ENCODE measurements at places on chromosomes 5 and 9.

DNA sequence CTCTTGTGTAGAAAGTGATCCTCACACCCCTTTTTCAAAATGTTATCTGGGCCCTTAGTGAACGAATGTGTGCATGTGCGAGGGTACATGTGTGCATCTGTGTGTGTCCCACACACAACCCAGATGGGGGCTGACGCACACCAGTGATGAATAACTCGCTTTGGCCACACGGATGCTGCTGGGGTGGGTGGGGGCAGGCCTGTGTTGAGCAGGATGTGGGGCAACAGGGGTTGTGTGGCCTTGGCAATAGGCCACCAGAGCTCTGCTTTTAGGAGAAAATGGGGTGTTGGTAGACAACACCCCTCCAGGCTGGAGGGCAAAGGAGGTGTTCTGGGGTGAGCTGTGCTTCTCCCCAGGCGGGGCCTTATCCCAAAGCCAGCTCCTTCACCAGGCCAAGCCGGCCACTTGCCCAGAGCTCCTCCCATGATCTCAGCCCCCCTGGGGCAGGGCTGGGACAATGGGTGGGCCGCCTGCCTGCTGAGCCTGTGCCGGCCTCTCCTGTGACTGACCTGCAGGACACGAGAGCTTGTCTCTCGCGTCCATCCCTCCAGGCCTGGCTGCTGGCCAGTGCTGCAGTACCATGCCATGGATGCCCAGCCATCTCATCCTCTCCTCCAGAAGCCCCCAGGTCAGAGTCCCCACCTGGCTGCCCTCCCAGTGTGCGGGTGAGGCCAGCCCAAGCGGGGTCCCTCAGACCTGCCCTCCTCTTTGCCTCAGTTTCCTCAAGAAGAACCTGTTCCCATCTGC, 1.7 kb downstream of the DBN1 start:
- DNase-seq = no peak

DNA sequence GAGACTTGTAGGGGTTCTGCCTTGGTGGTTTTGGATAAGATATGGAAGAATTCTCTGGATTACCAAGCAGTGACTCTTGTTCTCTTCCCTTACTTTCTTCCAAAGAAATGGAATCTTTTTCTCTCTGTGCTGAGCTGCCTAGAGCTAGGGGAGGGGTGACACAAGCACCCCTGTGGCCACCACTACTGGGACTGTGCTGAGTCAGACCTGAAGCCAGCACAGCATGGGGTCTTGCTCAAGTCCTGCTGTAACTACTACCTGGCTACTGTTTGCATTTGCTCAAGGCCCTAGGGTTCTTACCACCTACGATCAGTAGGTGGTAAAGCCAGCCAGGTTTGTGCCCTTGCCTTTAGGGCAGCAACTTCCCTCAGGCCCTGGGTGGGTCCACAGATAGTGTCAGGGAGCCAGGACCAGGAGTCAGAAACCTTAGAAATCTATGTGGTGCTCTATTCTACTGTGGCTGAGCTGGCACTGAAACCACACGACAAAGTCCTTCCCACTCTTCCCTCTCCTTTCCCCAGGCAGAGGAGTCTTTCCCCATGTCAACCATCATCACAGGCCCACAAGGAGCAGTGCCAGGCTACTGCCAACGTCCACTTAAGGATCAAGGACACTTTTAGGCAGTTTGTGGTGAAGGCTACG, 53.8 kb downstream of the SREK1 start:
- DNase-seq = no peak

DNA sequence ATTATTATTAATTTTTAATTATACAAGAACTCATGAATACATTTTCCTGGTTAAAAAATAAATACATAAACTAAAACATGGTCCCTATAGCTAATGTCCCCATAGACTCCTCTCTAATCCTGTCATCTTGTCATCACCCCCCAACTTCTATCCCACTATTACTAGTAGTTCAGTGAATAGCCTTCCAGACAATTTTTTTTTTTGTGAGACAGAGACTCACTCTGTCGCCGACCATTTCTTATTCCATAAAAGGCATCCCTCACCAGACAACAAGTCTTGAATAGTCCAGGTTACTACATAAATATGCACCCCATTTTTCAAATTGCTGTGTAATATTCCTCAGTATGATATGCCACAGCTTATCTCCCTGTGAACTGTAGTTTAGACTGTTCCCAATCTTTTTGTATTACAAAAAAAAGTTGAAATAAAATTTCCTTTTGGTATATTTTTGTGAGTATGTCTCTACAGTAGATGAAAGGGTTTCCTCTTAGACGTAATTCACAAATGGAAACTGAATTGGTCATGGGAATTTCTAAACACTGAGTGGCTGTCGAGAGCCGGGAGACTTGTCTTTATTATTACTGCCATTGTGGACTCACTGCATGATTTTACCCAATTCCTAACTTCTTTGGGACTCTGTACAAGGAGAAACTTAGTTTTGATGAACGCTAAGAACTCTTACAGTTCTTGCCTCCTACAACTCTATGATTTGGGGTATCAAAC, 6.4 kb upstream of the ABLIM3 start:
- no peak for DNase-seq

GRCh38 chr9:127990554-127990953, 9.8 kb upstream of the EEIG1 start:
- DNase-seq = no peak

DNA sequence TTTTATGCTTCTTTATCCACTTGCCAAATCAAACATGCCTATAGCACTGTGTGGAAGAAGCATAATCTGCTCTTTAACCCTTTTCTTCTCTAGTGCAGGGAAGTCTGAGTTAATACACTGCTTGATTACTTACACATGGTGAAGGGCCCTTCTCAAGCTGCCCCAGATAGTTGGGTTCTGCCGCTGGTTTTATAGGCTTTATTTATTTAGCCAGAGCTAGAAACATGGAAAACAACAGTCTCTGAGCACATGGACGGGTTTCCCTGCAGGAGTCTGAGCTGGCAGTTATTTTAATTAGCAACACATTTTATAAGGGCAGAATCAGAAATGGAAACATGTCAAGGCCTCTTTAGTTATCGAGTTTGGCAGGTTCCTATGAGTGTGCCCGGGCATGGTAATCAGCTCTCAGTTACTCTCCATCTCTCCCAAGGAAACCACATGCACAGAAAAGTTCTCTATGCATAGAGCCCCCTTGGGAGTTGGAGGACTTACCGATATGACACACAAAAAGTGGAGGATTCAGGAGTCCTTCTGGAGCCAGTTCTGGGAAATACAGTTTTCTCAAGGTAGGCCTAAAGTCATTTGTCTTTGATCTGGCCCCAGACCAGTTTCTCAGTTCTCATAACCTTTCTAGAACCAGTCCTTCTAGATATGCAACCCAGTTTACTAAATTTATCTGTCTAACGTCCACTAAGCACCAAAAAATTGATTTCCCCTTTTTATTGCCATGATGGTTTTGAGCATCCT, 564.8 kb downstream of the ACTL7B start:
- DNase-seq = no peak

DNA sequence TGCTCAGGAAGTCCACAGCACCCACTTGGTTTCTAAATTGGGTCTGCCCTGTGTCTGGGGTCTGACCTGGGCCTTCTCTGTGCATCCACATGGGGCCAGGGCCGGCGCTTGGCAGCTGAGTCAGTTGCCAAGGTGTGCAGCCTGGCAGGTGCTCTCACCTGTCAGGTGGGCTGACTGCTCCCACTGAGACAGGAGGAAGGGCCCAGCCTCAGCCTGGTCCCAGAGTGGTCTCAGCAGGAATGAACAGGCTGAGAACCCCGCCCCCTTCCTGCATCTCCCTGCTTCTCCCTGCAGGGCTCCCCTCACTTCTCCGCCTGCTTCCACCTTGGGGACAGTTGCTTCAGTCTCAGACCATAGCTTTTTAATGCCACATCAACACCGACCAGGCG, 60.5 kb downstream of the BARX1 start:
- no peak for DNase-seq

GRCh38 chr5:93756372-93756771, 15.0 kb upstream of the POU5F2 start:
- DNase-seq = no peak

DNA sequence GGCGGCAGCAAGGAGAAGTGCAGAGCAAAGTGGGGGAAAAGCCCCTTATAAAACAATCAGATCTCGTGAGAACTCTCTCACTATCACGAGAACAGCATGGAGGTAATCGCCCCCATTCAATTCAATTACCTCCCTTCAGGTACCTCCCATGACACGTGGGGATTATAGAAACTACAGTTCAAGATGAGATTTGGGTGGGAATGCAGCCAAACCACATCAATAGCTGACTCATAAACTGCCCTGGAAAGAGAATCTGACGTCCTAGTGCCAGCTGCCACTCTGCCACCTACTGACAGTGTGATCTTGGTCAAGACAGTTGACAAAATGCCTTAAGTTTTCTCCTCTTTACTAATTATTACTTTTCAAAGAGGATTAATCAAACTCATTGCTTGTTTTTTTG, 128.3 kb downstream of the GPBP1 start:
- peak; percentile 25 for DNase-seq

DNA sequence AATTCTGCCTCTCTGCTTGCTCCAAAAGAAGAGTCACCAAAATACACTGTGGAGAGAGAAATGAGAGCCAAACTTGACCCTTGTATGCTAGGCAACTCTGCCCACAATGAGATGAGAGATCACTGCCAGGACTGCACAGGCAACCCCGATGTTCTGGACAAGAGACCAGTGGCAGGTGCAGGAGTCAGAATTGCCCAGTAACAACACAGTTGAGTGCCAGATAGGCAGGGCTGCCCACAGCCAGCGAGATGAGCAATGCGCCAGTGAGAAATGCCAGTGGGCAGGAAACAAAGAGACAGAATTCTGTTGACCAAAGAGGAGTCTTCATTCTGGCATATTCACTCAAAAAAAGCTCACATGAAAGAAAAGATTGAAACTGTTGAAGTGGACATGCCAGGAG, 570.7 kb downstream of the CAAP1 start:
- no peak for DNase-seq

- DNase-seq = no peak
These were observed 23.9 kb downstream of the TPPP start for GRCh38 chr5:669111-669841.
